Fibroblast of the aortic adventitia (primary cell): ENCODE measurements at places on chromosomes 2 and 18. TPM values are rescaled to one million over a fixed set of nuclear protein-coding genes. Genes with fewer than 3 reads are reported as not detected.

DNA sequence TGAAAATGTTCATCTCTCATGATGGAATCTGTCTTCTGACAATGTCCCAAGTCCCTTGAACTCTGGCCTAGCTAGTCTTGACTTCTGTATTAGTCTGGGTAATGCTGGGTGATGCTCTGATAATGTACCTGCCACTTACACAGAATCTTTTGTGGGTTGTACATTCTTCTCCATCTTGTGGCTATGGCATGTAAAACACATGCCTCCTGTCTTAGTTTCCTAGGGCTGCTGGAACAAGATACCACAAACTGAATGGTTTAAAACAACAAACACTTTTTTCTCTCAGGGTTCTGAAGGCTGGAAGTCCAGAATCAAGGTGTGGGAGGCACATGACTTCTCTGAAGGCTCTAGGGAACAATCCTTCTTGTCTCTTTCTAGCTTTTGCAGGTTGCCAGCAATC, 57.1 kb downstream of the RAPGEF4 start:
- no peak for DNase-seq

DNA sequence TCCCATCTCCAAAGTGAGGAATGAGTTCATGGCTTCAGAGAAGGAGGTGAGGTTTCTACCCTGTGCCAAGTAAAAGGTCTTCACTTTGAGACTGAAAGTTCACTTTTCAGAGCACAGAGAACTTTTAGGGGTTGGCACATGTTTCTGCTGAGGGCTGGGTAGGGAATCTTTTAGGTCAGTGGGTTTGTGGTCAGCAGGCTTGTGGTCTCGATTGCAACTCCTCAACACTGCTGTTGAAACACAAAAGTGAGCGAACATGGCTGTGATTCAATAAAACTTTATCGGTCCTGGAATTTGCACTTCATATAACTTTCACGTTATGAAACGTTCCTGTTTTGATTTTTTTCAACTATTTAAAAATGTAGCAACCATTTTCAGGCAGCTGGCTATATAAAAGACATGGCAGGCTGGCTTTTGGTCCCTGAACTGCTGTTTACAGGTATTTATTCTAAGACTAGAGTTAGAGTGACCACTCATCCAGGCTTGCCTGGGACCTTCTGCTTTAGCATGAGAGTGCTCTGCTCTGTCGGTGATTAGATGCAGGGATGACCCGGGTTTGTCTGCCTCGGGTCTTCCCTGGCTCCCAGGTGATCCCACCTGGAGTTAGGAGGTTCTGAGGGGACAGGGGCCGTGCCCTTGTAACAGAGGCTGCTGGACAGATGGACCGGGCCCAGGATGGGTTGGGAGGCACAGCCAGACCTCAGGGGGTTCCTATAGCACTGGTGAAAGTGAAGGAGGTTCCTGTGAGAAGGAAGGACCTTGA, 62.7 kb upstream of the TAF1B start:
- DNase-seq: no peak

The TUBB8B gene
- not detected in 2 replicates for total RNA-seq

DNA sequence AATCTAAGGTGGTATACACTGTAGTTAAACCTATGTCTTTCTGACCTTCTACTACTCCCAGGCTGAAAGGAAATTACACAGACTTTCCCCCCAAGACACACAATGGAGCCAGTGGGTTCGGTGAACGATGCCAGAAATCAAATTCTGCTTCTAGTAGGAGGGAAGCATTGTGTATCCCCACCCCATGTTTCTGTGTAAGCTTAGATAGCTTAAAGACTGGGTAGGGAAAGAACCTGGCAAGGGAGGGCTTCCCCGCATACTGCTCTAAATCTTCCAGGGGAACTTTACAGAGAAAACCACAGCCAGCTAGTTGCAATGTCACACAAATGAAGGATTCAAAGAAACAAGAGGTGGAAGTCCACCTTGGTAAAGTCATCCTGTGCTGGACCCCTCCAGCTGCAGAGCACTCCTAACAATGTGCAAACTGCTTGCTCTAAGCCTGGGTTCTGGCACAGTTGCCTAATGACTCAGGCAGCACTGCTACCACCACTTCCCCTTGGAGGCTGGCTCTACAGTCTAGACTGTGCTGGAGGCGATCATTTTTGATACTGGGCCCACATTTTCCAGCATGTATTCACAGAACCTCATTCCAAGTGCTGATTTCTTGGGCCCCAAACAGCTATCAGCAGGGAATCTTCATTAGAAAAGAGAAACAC, 47.5 kb downstream of the TRIB2 start:
- DNase-seq: peak; percentile 88

GRCh38 chr2:231241755-231242507, 43.5 kb downstream of the ARMC9 start:
- no peak for DNase-seq

DNA sequence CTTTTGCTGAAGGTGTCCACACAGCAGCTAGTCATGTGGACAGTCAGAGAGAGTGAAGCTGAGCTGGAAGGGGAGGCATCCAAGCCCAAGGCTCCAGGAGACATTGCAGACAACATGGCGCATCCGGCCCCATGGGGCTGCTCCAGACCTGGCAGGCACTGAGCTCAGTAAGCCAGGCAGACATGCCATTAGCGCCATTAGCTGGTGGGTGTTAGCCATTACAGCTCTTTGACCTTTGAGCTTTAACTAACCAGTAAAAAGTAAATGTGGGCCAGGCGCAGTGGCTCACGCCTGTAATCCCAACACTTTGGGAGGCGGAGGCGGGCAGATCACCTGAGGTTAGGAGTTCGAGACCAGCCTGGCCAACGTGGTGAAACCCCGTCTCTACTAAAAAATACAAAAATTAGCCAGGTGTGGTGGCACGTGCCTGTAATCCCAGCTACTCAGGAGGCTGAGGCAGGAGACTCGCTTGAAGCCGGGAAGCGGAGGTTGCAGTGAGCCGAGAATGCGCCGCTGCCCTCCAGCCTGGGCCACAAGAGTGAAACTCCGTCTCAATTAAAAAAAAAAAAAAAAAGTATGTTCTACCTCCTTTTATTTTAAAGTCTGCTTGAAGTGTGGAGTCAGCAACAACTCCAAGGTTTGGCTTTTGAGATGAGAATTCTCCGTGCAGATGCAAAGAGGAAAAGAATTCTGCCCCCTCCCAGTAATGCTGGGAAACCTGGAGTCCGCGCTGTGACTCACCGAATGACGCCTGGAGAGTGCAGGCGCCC, 69.4 kb downstream of the TWSG1 start:
- peak; percentile 48 for DNase-seq

GRCh38 chr2:109648041-109648527, 33.9 kb downstream of the SOWAHC start:
- peak; percentile 65 for DNase-seq

The VWC2L gene
- not detected in 2 replicates for total RNA-seq

GRCh38 chr2:25129901-25130520, 38.4 kb downstream of the POMC start:
- no peak for DNase-seq

The CLEC4F gene
- not detected in 2 replicates for total RNA-seq
